ENCODE measurements at places on chromosomes 3 and 15.
A peak's percentile ranks its signal among the peaks of the same experiment; 100 is the strongest.

DNA sequence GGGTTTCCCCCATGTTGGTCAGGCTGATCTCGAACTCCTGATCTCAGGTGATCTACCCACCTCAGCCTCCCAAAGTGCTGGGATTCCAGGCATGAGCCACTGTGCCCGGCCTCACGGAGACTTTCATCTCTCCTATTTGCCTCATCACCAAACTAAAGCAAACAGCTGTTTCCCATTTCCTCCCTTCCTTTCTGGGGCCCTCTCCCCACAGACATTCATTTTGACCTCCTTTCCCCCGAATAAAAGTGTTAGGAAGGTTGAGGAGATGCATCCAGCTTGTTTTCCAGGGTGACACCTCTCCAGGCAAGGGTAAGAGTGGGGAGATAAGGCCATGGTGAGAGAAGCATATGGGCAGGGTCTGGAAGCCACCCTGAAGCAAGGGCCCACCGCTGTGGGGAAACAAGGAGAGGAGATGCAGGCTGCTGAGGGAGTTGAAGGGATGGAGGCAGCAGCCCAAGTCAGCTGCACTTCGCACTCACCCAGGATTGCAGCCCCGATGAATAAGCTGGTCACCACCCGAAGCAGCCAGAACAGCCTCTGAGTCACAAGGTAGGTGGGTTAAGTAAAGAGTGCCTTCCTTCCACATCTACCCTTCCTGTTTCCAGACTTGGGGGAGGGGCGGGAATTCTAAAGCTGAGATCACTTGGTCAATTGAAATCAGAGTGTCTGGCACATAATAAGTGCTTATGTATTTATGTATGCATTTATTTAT is 7.7 kb downstream of the DUOXA2 start:
- peak; percentile 57 for DNase-seq

- peak; percentile 63 for DNase-seq
Measured at GRCh38 chr3:51391566-51392354, 675 bp downstream of the RBM15B start.

GRCh38 chr15:95405447-95405846 is 925.1 kb upstream of the NR2F2 start:
- peak; percentile 36 for DNase-seq

DNA sequence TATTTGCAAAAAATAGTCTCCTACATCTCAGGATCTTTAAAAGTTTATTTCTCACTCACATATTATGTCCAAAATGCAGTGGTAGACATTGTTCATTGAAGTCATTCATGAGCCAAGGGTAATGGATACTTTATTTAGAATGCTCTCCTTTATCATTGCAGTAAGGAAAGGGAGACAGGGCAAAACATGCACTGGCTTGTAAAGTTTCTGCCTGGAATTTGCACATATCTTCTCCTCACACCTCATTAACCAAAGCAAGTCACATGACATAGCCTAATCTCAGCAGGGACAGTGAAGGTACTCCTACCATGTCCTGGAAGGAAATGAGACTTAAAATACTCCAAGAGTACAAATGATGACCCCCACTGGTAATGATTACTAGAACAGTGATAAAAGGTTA is 333.7 kb upstream of the EPHA3 start:
- no peak for DNase-seq

GRCh38 chr3:53226841-53227407 is 28.9 kb downstream of the TKT start:
- DNase-seq = no peak

Data from dermis blood vessel endothelial cell (primary cell).